HuH-7 (cell line): ENCODE measurements at places on chromosomes 4 and X.

- no peak for DNase-seq
Observed at GRCh38 chr4:148315049-148315448, 127.2 kb downstream of the NR3C2 start.

DNA sequence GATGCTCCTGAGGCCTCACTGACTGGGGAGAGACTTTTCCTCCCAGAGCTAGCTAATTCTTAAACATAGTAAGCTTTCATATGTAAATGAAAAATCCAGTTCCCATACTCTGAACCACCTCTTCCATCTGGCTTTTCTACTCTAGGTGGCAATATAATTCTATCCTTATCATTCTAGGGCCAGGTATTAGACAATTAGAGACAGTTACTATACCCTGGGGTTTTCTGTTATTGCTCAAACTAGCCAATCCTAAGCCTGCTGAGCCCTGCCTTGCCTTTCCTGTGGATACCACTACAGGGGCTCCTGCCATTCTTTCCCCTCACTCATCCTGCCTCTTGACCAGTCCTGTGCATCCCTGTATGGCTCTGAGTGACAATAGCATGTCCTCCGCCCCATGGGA lies 552.0 kb downstream of the STIM2 start:
- no peak for DNase-seq

DNA sequence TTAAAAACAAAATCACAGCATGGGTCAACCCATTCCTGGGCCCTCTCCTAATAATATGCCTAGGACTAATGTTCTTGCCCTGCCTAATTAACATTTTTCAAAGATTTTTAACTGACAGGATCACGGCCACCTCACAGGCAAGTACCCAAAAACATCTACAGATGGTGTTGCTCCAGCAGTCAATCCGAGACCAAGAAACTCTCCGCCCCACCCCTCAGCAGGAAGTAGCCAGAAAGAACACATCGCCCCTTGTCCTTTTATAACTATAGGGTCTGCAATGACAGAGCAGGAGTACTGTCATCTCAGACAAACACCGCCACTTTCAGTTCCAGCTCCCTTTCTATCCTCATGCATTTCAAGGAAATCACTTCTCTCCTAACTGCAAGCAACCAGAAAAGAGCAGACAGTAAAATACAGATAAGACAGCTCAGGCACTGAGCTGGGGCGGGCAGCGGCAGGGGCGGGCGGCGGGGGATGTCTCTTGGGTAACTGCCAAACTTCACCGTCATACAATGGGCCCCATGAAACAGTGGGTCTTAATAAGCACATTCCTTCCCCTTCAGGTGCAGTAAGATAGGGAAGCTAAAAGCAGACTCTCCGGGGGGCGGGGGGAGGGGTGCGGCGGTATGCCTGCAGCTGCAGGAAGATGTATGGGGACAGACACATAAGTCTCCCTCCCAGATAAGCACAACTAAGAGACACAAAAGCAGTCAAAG lies 67.4 kb downstream of the ZNF182 start:
- DNase-seq, result no peak

- no peak for DNase-seq
Observed at GRCh38 chr4:1293991-1294390, 4.3 kb downstream of the MAEA start.

DNA sequence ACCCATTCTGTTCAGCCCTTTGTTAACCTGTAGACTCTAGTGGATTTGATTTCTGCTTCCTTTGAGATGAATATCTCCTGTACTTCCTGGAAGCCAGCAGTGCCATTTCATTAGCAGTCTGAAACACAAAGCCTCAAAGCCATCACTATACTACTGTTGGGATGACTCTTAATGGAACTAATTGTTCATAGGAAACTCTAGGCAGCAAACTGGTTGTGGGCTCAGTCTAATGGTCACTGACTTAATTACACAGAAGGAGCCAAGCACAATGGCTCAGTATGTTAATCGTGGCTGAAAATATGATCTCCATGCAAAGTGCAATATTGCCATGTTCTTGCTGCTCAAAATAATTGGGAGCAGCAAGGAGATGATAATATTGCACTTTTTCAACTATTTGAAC lies 262.3 kb downstream of the ARHGAP24 start:
- DNase-seq, result no peak

- DNase-seq, result no peak
Observed at GRCh38 chrX:55754861-55755294, 37.3 kb downstream of the RRAGB start.

DNA sequence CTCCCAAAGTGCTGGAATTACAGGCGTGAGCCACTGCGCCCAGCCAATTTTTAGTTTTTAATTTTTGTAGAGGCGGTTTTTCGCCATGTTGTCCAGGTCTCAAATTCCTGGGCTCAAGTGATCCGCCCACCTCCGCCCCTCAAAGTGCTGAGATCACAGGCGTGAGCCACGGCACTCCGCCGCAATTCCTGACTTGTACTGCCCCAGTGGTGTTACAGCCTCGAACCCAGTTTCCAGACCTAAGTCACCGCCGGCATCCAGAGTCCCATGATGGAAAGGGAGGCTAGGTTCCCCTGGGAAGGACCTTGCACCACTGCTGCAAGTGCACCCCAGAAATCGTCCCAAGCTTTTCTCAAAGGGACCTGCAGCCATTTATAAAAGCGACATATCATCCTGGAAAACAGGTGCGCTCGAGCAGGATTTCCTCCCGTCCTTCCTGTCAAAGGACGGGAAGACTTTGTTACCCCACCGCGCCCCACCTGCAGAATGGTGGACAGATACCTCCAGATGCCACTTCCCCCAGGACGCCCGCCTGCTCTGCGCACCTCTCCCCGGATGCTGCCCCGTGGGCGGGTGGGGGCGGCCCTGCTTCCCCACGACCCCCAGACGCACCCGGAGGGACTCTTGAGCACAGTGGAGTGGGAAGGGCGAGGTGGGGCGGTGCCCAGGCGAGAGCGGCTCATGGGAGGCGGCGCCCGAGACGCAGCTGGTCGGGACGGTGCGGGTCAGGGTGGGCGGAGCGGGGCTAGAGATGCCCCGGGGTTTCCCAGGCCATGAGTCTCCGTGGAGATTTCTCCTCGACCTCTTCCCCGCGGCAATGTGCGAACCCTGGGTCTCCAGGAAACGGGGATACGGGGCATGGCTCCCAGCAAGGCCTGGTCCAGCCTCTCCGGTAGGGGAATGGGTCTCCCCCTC lies 947 bp upstream of the RPL10 start:
- peak; percentile 69 for DNase-seq

DNA sequence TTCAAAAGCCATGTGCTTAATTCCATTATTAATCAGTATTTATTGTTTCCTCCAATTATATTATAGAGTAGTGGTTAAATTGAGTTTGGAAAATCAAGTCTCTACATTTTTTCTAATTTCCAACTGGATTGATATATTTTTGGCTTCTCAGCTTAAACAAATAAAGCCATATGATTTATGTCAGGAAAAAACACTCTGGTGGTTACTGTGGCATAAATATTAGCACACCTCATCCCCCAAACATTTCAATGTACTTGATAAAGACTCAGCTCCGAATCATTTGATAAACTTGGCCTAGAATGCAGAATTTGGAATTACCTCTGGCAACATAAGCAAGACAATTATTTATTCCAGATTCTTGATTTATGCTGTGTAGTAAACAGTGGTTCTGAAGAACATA lies 2313.8 kb downstream of the ARAP2 start:
- no peak for DNase-seq

DNA sequence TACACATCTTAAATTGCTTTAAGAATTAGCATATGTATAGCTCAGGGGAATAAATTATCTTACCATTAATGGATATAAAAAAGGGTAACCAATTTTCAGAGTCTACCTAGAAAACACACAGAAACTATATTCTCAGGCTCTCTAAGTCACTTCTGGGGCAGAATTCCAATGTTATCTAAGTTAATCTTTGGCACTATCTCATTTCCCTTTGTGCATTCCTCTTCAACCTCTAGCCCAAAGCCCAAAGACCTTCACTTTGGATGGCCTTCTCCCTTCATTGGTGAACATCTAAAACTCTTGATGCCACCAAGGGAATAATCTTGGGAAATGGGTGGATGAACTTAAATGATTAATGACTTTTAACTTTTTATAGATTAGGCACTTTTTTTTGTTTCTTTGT lies 108.3 kb downstream of the APBB2 start:
- DNase-seq, result no peak

DNA sequence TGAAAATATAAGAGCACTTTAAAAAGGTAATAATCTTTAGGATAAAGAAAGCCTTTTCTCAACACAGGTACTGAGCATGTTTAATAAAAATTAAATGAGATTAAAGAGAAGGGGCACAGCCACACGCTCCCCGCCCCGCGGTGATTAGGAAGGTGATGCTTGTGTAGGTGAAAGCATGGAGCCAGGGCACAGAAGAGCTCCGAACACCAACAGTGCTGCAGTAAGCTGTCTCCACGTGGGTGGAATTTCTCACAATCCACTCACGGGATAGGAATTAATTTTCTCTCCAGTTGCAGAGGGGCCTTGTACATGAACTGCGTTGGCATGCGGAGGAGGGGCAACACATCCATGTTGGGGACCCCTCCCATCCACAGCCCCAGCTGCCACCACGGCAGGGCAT lies 27.0 kb downstream of the DCTD start:
- no peak for DNase-seq

GRCh38 chr4:173415885-173416653 lies 17.2 kb upstream of the SCRG1 start:
- no peak for DNase-seq

- no peak for DNase-seq
Observed at GRCh38 chr4:87046121-87046551, 111.3 kb downstream of the AFF1 start.

GRCh38 chrX:151710457-151710856 lies 5.4 kb upstream of the FATE1 start:
- DNase-seq, result no peak

GRCh38 chr4:957581-958313 lies 15.6 kb downstream of the DGKQ start:
- no peak for DNase-seq

DNA sequence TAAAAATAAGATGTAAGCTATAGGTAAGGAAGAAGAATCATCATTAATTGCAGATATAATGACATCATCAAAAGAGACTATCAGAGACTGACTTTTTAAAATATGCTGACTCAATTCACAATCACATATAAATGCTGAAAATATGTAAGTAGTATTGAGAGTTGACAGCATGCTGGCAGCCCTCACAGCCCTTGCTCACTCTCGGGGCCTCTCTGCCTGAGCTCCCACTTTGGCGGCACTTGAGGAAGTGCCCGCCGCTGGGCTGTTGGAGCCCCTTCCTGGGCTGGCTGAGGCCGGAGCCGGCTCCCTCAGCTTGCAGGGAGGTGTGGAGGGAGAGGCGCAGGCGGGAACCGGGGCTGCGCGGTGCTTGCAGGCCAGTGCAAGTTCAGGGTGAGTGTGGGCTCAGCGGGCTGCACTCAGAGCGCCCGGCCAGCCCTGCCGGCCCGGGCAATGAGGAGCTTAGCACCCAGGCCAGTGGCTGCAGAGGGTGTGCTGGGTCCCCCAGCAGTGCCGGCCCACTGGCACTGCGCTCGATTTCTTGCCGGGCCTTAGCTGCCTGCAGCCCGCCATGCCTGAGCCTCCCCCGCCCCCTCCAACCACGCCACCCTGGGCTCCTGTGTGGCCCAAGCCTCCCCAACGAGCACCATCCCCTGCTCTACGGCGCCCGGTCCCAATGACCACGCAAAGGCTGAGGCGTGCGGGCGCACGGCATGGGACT lies 68.9 kb downstream of the RAB28 start:
- DNase-seq, result no peak

DNA sequence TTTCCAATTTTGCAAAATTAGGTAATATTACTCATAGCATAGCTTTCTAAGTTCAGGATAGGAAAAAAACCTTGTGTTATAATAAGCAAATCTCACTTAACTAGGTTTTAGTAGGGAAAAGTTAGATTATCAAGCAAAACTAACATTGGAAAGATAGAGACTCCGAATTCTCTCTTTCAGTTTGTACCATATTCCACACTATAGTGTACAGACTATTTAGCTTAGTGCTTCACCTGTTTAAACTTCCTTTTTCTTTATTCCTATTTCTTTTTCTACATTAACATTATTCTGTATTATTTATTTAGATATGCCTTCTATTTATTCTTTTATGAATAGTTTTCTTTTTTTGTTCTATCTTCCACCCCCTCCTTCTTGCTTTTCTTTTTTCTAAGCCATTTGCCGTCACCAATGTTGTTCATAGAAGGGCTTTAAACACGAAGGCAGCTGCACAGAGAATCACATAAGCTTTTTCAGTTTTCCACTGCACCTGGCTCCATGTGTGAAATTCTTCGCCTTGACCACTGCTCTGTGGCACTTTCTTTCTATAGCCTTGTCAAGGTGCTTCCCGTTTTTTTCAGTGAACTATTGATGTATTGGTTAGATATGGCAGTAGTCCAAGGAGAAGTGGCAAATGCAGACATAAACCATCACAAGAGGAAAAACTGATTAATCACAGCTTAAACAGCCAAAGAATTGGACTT lies 8.5 kb downstream of the PCDH10 start:
- DNase-seq, result no peak

DNA sequence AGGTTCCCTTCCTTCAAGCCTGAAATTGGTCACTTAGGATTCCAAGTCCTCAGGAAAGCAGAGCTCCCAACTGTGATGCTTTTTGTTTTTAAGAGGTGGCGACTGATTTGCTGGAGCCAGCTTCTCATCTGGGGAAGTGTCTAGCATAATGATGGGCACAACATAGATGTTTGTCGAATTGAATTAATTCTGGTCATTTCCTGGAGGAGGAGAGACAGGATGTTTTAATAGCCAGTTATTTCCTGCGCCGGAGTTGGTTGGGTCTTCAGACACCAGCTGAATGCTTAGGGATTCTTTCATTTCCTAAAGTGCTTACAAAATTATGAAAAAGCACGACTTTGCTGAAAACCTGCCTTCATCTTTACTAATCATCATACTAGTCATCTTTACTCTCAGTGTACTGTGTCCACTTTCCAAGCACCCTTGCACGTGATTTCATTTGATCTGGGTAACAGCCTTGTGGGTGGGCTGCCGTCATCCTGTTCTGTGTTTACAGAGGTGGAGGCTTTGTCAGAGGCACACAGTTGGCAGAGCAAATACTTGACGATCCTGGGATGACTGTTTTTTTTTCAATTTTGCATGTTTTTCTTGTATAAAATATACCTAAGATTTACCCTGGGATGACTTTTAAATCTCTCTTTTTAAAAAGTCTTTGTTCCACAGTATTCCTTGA lies 49.5 kb downstream of the RGS12 start:
- no peak for DNase-seq

- DNase-seq, result no peak
Observed at GRCh38 chrX:2145692-2146367, 354.9 kb downstream of the DHRSX start.

GRCh38 chrX:16825264-16826035 lies 39.2 kb downstream of the TXLNG start:
- DNase-seq, result no peak

- DNase-seq, result no peak
Observed at GRCh38 chr4:22884157-22884556, 191.4 kb downstream of the GBA3 start.

DNA sequence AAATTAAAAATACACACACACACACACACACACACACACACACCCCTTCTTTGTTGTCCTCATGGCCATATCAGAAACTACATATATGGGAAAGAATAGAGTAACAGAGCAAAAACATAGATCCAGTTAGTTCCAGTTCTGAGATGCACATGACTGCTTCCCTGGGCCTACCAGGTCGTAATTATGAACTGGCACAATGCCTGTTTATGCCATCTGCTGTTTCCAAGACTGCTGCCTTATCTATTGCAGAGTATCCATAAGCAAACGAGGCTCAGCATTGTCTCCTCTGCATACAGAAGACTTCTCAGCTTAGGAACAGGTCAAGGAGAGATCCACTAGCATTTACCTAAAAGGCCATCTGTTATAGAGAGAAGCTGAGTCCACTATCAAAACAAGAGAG lies 789.0 kb downstream of the TECRL start:
- DNase-seq, result no peak

- no peak for DNase-seq
Observed at GRCh38 chr4:140662082-140662869, 93.5 kb upstream of the UCP1 start.
